ENCODE measurements at places on chromosomes 1 and 21.

GRCh38 chr1:231519166-231519565, 9.3 kb upstream of the TSNAX start:
- no peak overlapping the region for H3K4me3 ChIP-seq
- no peak overlapping the region for H3K27ac ChIP-seq
- no peak for DNase-seq
- no peaks in the 10 kb centered on the region for H3K27me3 ChIP-seq

DNA sequence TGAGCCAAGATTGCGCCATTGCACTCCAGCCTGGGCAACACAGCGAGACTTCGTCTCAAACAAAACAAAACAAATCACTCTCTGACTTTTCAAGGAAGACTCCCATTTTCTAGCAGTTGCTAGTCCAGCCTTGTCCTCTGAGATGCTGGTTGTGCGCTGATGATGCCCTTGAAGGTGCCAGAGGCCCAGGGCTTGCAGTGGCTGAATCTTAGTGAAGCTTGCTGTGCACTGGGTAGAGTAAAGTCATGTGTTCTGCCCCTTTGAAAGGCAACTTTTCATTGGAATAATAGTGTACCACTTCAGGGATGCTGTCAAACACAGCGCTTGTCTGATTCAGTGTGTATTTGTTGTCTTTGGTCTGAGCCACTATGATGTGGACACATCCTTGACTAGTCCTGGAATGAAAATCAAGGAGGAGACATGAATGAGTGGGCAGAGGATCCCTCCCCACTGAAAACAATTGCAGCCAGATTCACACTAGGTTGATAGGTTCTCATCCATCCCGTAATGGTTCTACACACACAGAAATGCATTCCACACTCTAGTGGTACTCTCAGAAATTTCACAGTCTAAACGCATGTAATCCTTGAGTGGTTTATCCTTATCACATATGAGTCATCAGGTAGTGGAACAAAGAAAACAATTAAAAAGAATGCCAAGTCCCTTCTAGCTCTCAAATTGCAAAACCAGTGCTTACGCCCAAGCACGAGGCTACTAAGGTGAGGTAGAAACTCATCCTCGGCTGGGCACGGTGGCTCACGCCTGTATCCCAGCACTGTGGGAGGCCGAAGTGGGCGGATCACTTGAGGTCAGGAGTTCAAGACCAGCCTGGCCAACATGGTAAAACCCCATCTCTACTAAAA, 17.8 kb upstream of the TDRD10 start:
- peak overlapping the region; percentile 90 for H3K27ac ChIP-seq
- DNase-seq: no peak
- peaks cover 75% of the 10 kb centered on the region for H3K4me1 ChIP-seq
- H3K27me3 ChIP-seq: no peaks in the 10 kb centered on the region
- H3K36me3 ChIP-seq: peaks cover 39% of the 10 kb centered on the region
- H3K4me3 ChIP-seq: peak overlapping the region; percentile 12

DNA sequence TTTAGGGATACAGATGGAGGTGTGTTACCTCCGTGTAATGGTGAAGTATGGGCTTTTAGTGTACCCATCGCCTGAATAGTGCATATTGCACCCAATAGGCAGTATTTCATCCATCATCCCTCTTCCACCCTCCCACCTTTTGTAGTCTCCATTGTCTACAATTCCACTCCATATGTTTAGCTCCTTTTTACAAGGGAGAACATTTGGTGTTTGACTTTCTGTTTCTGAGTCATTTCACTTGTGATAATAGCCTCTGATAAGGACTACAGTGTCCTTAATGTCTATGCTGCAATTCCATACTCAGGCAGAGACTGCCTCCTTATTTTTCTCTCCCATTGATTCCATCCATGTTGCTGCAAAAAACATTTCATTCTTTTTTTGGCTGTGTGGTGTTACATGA, 48.7 kb downstream of the OVGP1 start:
- H3K27ac ChIP-seq: no peak overlapping the region
- H3K4me1 ChIP-seq: no peaks in the 10 kb centered on the region
- no peaks in the 10 kb centered on the region for H3K36me3 ChIP-seq
- no peak for DNase-seq
- H3K4me3 ChIP-seq: no peak overlapping the region
- H3K27me3 ChIP-seq: peaks cover 5% of the 10 kb centered on the region

- no peak overlapping the region for H3K4me3 ChIP-seq
- no peaks in the 10 kb centered on the region for H3K4me1 ChIP-seq
- peaks cover 6% of the 10 kb centered on the region for H3K36me3 ChIP-seq
- no peaks in the 10 kb centered on the region for H3K27me3 ChIP-seq
Measured at GRCh38 chr1:108639899-108640560, 20.9 kb downstream of the HENMT1 start.

DNA sequence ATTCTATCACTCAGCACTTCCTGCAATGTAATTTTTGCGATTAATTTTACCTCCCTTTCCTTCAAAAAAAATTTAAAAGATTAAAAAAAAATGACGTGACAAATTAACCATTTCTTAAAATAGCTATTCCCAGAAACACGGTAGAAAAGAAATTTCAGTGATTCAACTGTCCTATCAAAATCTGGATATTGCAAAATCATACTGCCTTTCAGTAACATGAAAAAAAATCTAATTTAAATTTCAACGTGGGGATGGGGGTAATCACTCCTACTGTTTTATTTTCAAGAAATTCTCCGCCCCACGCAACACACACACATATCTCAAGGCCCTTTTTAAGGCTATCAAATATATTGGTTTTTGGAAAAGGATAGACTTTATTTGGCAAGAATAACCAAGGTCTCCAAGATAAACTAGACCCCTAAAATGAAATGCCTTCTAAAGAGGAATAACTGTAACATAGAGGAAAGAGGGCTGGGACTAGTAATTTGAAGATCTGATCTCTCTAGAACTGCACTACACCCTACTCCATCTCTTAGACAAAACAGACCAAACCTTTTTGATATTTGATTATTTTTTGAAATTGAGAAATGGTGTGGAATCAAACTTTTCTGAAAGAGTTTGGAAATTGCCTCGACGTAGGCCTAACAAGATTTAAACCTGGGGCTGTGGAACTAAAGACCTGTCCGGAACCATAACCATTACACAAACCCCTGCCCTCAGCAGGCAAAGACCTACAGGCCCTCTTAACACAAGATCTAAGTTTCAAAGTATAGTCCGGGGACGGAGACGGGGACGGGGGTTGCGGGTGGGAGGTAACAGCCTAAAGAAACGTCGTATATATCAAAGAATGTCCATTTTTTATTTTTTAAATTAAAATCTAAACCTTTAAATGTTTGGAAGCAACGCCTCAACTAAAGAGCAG, 941 bp downstream of the ARNT start:
- peaks cover 43% of the 10 kb centered on the region for H3K4me1 ChIP-seq
- no peak for DNase-seq
- no peaks in the 10 kb centered on the region for H3K27me3 ChIP-seq
- H3K27ac ChIP-seq: peak overlapping the region; percentile 95
- H3K36me3 ChIP-seq: peaks cover 9% of the 10 kb centered on the region

DNA sequence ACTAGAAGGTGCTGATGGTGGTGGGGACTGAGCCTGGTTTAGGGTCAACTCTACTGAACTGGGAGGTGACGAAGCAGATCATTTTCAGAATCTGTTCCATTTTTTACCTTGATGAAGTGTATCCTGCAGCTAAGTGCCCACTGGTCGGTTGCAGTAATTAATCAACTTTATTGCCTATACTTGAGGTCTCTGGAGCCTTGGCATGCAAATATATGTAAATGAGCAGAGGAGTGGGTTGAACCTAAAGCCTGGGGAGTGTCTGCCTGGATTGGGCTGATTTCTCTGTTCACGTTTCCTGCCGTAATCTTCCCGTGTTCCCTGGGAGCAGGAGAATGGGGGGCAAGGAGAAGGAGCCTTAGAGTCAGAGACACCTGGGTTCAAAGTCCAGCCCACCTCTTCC, 286.8 kb downstream of the PTPRU start:
- H3K4me1 ChIP-seq: no peaks in the 10 kb centered on the region
- peaks cover 94% of the 10 kb centered on the region for H3K27me3 ChIP-seq
- H3K36me3 ChIP-seq: no peaks in the 10 kb centered on the region
- H3K27ac ChIP-seq: no peak overlapping the region
- H3K4me3 ChIP-seq: no peak overlapping the region

DNA sequence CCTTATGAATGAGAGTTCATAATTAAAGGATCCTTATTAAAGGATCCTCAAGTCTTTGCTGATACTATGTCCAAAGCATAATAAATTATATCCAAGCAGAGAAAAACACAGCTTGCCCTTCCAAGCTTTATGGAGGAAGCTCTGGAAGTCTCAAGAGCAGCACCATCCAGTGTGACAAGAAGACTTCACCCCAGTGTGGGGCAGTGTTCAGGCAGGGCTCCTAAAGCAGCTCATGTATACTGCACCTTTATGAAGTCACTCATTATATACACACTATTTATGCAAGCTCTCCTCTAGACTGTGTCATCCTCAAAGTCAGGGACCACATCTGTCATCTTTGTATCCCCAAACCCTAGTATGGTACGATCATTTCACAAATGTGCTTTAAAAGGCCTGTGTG, 11.9 kb upstream of the CCN1 start:
- H3K27ac ChIP-seq: peak overlapping the region; percentile 41
- H3K4me3 ChIP-seq: no peak overlapping the region
- no peaks in the 10 kb centered on the region for H3K27me3 ChIP-seq
- DNase-seq: no peak

DNA sequence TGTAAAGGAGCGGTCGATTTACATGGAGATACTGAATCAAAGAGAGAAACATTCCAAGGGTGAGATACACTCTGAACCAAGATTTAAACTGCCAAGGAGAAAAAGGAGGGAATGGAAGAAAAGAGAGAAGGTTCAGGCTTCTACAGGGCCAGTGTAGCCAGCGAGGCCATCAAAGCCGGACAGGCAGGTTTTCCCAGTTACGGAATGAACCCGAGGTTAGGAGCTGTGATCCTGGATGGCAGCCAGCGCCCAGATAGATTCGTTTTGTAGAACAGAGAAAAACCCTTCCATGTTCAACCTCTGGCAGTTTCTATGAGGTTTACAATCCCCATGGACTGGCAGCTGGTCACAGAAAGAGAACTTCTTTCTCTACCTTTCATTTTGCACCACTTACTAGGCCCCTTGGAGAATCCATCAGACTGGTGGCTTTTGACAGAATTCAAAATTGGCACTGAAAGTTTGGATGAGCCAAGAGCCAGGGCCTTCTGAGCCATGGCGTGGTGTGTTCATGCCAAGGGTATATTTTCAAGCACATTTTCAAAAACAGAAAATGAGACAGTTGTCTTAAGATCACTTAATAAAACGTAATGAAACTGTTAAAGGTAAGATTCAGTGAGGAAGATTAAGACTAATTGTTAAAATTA, 171.5 kb downstream of the RUNX1 start:
- H3K4me1 ChIP-seq: no peaks in the 10 kb centered on the region
- H3K36me3 ChIP-seq: no peaks in the 10 kb centered on the region
- no peak for DNase-seq
- H3K4me3 ChIP-seq: no peak overlapping the region
- no peak overlapping the region for H3K27ac ChIP-seq

GRCh38 chr1:240998441-240999015, 358.5 kb downstream of the RGS7 start:
- no peaks in the 10 kb centered on the region for H3K4me1 ChIP-seq
- H3K27me3 ChIP-seq: no peaks in the 10 kb centered on the region
- H3K27ac ChIP-seq: no peak overlapping the region
- H3K4me3 ChIP-seq: no peak overlapping the region
- H3K36me3 ChIP-seq: no peaks in the 10 kb centered on the region

GRCh38 chr1:53949023-53949990, 3.2 kb downstream of the LRRC42 start:
- H3K36me3 ChIP-seq: peaks cover 25% of the 10 kb centered on the region
- peaks cover 53% of the 10 kb centered on the region for H3K4me1 ChIP-seq
- no peaks in the 10 kb centered on the region for H3K27me3 ChIP-seq
- H3K4me3 ChIP-seq: no peak overlapping the region

DNA sequence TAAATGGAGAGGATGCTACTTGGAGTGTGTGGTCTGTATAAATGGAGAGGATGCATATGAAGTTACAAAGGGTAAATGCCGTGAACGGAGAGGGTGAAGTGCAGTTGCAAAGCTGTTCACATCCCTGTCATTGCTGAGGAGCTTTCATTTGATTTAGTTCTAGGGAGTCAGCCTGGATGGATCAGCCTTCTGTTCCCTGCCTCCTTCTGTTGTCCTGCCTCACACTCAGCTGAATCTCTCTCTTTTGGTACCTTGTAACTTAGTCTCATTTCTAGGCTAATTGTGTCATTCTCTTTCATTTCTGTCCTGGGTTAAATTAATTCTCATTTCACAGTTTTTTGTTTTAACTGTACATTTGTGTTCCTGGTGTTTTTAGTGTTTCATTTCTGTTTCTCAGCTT, 133.2 kb upstream of the COL6A1 start:
- no peak for DNase-seq
- no peaks in the 10 kb centered on the region for H3K36me3 ChIP-seq
- no peaks in the 10 kb centered on the region for H3K27me3 ChIP-seq
- no peak overlapping the region for H3K4me3 ChIP-seq

DNA sequence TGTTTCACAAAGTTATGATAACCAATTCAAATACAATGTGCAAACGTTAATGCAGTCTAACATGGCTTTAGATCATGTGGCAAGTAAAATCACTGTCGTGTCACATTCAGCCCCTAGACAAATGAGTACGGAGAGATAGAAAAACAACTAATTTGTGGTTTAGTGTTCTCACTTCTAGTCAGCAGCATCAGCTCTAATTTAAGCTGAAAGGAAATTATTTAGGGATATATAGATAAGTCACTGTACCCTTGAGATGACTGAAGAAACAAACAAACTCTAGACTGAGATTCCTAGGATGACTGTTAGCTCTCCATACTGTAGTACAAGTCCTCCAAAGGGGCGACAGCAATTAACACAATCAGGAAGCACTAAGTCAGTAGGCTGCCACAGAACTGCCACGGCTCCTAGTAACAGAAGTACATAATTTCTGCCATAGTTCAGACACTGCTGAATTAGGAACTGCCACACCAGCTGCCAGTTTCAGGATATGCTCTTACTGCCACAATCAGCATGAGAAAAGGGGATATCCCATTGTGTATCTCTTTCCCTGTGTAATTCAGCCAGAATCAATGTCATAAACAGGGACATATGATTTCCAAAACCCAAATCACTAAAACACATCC, 150.4 kb upstream of the NEGR1 start:
- no peaks in the 10 kb centered on the region for H3K36me3 ChIP-seq
- H3K4me1 ChIP-seq: no peaks in the 10 kb centered on the region
- H3K27me3 ChIP-seq: no peaks in the 10 kb centered on the region
- H3K27ac ChIP-seq: no peak overlapping the region
- H3K4me3 ChIP-seq: no peak overlapping the region

- H3K27ac ChIP-seq: no peak overlapping the region
- no peak overlapping the region for H3K4me3 ChIP-seq
- no peaks in the 10 kb centered on the region for H3K36me3 ChIP-seq
- H3K4me1 ChIP-seq: no peaks in the 10 kb centered on the region
- no peak for DNase-seq
Measured at GRCh38 chr1:203251466-203251865, 22.0 kb upstream of the CHIT1 start.

- H3K4me3 ChIP-seq: no peak overlapping the region
- H3K4me1 ChIP-seq: no peaks in the 10 kb centered on the region
- DNase-seq: no peak
Measured at GRCh38 chr1:107195476-107195875, 54.6 kb downstream of the NTNG1 start.

- no peak overlapping the region for H3K27ac ChIP-seq
- no peaks in the 10 kb centered on the region for H3K27me3 ChIP-seq
- DNase-seq: no peak
- H3K36me3 ChIP-seq: no peaks in the 10 kb centered on the region
Measured at GRCh38 chr1:232507571-232507970, 122.4 kb downstream of the SIPA1L2 start.

Data from left ventricle myocardium inferior (tissue), 1 donor.